Endodermal cell (in vitro differentiated cells): ENCODE measurements at places on chromosomes 1 and 21. TPM values are rescaled to one million over a fixed set of nuclear protein-coding genes. Genes with fewer than 3 reads are reported as not detected.

Gene OR6N1
- not detected in 3 replicates for total RNA-seq

Gene CD5L
- not detected in 2 replicates for total RNA-seq

Gene FUCA1
- total RNA-seq = 8.2 and 9.7 TPM in 2 replicates

Gene ALG14
- total RNA-seq = 4.3 and 7.0 TPM in 2 replicates

Gene FAM177B
- total RNA-seq = not detected in 3 replicates

Gene PLEKHM2
- total RNA-seq = 46.9 to 48.4 TPM (median 47.0 TPM) in 3 replicates

Gene MYOG
- total RNA-seq = 0.16 TPM in 1 of 2 replicates, not detected in the other

DNA sequence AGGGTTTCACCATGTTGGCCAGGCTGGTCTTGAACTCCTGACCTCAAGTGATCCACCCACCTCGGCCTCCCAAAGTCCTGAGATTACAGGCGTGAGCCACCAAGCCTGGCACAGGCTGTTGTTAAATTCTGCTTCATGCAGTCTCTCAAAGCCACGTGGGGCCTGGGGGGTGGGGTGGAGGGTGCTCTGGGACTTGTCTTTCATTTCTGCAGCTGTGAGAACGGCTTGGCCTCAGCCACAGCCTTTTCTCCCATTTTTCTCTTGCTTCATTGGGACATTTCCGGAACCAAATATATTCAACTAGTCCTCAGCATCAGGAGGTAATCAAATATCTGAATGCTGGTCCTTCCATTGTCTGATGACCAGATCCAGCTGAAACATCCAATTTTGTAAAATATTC is 27.6 kb upstream of the KCNE2 start:
- no peak overlapping the region for H3K4me3 ChIP-seq
- H3K4me1 ChIP-seq = peaks cover 5% of the 10 kb centered on the region
- no peaks in the 10 kb centered on the region for H3K27me3 ChIP-seq
- H3K27ac ChIP-seq = no peak overlapping the region
- H3K36me3 ChIP-seq = no peaks in the 10 kb centered on the region

GRCh38 chr1:2091611-2092604 is 41.7 kb downstream of the PRKCZ start:
- peak; percentile 92 for DNase-seq
- H3K27me3 ChIP-seq = no peaks in the 10 kb centered on the region
- no peaks in the 10 kb centered on the region for H3K4me1 ChIP-seq
- H3K36me3 ChIP-seq = no peaks in the 10 kb centered on the region
- no peak overlapping the region for H3K27ac ChIP-seq

GRCh38 chr21:38351961-38352521 is 95.2 kb downstream of the KCNJ15 start:
- H3K27me3 ChIP-seq = no peaks in the 10 kb centered on the region
- peaks cover 10% of the 10 kb centered on the region for H3K4me1 ChIP-seq
- H3K4me3 ChIP-seq = no peak overlapping the region

DNA sequence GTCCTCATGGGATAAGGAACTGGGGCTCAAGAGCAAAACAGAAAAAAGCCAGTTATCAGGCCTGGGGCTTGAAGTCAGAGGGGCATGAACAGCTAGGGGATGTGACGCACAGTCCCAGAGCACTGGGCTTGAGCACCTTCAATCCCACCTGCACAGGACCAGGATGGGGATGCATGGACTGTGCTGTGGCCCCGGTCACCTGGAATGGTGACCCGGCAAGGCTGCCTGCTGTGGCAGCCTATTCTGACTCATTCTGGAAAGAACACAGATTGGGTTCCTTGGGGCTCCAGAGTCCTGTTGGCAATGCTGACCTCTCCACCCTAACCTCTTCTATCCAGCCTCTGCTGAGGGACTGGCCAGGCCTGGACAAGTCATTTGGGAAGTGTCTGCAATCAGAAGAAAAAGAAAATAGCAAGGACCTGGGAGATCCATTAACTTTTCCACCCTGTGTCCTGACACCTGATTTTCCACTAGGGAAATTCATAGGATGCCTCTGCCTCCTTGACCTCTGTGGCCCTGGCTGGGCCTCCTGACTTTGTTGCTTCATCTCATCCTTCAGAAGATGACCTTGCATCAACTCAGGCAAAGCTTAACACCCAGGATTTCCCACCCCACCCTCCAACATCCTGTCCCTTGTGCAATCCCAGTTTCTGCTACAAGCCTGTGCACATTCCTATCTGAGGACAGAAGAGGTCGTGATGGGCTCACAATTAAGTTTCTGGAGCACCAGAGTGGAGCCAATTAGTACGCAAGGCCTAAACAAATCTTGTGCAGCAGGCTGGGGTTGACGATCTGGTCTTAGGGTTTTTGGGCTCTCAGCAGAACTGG is 17.9 kb upstream of the FMOD start:
- no peak for DNase-seq
- H3K36me3 ChIP-seq = no peaks in the 10 kb centered on the region
- peaks cover 40% of the 10 kb centered on the region for H3K4me1 ChIP-seq

DNA sequence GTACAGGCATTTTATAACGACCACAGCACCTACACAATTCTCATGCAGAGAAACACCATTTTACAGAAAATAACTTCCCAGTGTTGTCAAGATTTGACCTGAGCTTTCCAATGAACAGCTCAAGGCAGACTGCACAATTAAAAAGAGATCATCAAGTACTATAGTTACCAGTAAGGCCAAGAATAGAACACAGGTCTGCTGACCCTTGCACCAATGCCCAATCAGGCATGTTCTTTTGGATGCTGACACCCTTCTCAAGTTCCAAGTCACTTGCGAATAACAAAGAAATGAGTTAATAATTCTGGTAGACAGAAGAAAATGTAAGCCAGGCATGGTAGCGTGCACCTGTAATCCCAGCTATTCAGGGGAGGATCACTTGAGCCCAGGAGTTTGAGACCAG is 101.9 kb downstream of the SLC45A1 start:
- no peaks in the 10 kb centered on the region for H3K27me3 ChIP-seq
- no peak overlapping the region for H3K27ac ChIP-seq
- H3K4me1 ChIP-seq = peaks cover 10% of the 10 kb centered on the region
- H3K36me3 ChIP-seq = peaks cover 68% of the 10 kb centered on the region

DNA sequence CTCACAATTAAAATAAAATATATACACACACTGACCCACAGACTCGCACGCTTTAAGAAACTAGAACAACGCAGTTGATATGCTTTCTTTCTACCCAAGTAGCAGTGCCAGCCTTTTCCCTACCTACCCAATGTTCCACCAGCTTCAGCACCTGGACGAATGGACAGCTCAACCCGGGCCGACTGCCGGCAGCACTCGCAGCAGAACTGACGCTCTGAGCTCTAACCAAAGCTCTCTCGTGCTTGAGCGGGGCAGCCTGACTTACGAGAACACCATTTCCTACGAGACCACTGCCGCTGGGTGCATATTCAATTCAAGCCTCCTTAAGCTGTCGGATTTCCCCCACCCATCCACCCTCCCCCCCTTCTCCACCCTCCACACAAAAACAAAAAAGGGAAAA is 127.4 kb upstream of the DPYD start:
- DNase-seq = peak; percentile 96
- H3K36me3 ChIP-seq = no peaks in the 10 kb centered on the region
- no peaks in the 10 kb centered on the region for H3K4me1 ChIP-seq
- H3K27ac ChIP-seq = no peak overlapping the region

DNA sequence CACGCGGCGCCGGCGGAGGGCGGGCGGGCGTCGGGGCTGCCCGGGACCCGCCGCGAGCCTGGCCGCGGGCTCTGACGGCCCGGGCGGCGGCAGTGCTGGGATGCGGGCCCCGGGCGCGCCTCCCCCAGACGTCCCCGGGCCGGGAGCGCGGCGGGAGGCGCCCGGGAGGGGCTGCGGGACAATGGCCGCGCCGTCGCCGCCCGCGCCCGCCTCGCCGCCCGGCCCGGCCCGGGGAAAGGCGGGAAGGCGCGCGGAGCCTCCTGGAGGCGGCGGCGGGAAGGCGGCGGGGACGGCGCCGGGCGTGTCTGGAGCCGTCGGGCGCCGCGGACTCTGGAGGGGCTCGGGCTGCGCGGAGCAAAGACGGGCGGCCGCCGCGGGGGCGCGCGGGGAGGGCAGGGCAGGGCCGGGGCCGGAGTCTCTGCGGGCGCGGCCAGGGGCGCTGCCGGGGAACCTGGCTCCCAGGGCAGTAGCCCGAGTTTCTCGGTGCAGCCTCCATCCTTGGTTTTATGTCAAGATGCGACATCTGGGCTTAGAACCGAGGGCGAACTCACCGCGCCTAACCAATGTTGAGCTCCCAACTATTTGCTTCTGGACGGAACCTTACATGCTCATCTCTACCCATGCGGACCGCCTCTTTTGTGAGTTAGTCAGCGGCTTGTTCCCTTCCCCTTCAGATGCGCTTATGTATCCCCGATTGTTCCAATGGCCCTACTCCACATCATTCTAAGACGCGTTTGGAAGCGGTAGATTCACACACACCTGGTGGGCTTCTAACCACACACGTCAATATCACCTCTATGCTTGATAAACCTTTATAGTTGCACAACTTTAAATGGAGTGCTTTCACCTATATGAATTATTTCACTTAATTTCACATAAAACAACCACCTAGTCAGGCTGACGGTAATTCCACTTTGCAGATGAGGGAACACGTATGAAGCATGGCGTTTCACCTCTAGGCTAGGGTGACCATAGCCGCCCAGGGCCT is 651 bp downstream of the ZBTB8A start:
- no peaks in the 10 kb centered on the region for H3K27me3 ChIP-seq
- DNase-seq = peak; percentile 76
- H3K4me1 ChIP-seq = peaks cover 6% of the 10 kb centered on the region
- peak overlapping the region; percentile 91 for H3K4me3 ChIP-seq
- H3K27ac ChIP-seq = no peak overlapping the region

DNA sequence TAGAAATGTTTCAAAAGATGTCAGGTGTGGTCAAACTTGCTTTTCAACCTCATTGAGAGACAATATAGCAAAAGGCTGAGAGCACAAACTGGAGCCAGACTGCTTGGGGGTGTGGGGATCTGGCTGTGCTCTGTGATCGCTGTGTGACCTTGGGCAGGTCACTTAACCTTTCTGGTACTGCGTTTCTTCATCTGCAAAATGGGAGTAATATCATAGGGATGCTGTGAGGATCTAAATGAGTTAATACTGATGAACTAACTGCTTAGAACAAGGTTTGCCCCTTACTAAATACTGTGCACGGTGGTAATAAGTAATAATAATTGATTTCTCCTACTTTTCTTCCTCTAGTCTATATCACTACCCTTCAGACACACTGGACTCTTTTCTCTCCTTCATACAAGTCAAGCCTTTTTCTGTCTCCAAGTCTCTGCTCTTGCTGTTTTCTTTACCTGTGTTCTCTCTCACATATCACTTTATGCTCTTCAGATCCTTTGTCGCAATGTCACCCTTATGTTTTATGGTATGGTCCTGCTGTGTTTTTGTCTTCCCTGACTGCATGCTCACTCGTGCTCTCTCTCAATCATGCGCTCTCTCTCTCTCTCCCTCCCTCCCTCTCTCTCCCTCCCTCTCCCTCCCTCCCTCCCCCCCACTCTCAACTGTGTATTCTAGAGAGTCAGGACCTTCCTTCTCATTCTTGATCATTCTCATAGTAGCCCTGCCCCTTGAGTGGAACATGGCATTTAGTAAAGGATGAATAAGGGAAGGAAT is 3.3 kb downstream of the MGST3 start:
- no peak overlapping the region for H3K4me3 ChIP-seq
- no peaks in the 10 kb centered on the region for H3K27me3 ChIP-seq
- peaks cover 4% of the 10 kb centered on the region for H3K4me1 ChIP-seq
- no peak overlapping the region for H3K27ac ChIP-seq

DNA sequence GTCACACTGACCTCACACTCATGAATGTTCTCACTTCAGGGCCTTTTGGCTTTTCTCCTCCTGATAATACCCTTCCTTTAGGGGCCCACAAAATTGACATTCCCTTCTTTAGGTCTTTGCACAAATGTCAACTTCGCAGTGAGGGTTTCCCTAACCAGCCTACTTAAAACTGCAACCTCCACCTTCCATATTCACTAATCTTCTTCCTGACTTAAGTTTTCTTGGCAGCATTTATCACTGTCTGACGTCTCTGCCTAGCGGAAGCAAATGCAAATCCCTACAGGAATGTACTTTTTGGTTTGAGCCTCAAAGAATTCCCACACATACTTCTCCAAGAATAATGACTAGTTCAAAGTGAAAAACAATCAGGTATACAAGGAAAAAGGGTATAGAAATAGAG is 32.8 kb downstream of the INTS7 start:
- H3K36me3 ChIP-seq = peaks cover 67% of the 10 kb centered on the region
- no peak overlapping the region for H3K27ac ChIP-seq
- peak; percentile 60 for DNase-seq
- no peak overlapping the region for H3K4me3 ChIP-seq
- no peaks in the 10 kb centered on the region for H3K27me3 ChIP-seq
- H3K4me1 ChIP-seq = no peaks in the 10 kb centered on the region

DNA sequence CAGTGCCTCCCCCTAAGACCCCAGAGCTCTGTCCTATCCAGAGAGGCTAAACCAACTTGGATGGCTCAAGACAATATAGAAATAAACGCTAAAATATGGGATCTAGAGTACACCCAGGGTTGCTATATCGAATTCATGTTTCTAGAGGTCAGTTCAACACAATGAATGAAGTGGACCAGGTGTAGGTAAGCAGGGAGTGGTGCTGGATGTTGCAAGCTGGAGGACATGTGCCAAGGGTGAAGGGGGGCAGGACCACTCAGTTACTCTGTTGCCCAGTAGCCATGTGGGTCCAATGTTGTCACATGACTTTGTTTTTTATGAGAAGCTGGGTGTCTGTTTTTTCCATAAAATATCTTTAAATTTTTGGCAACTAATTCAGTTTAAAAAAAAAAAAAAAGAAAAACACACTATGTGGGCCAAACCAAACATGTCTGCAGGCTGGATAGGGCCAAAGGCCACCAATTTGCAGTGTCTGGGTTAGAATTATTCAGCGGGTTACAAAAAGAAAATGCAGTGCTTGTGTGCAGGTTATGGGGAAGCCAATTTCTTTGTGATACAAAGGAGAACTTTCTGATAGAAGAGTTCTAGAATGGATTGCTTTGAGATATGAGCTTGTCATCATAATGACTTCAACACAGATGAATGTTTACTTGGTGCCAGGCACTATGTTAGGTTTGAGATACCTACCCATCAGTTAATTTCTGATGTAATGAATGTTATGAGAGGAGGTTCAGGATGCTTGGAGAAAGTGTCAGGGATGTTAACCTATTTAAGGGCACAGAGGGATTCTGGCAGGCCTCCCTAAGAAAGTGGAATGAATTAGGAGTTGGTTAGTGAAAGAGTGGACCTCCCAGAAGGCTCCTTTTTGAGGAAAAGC is 8.9 kb downstream of the CACHD1 start:
- no peak overlapping the region for H3K27ac ChIP-seq
- H3K27me3 ChIP-seq = no peaks in the 10 kb centered on the region
- DNase-seq = no peak
- H3K36me3 ChIP-seq = no peaks in the 10 kb centered on the region
- H3K4me1 ChIP-seq = peaks cover 25% of the 10 kb centered on the region

GRCh38 chr1:186763107-186763506 is 65.6 kb upstream of the PLA2G4A start:
- peak overlapping the region; percentile 36 for H3K4me3 ChIP-seq
- no peaks in the 10 kb centered on the region for H3K36me3 ChIP-seq
- peaks cover 6% of the 10 kb centered on the region for H3K4me1 ChIP-seq
- H3K27me3 ChIP-seq = no peaks in the 10 kb centered on the region
- no peak for DNase-seq
- no peak overlapping the region for H3K27ac ChIP-seq

GRCh38 chr1:38105267-38105666 is 58.7 kb upstream of the POU3F1 start:
- no peaks in the 10 kb centered on the region for H3K27me3 ChIP-seq
- no peak overlapping the region for H3K27ac ChIP-seq
- H3K4me3 ChIP-seq = no peak overlapping the region

- DNase-seq = no peak
- H3K27ac ChIP-seq = no peak overlapping the region
- no peaks in the 10 kb centered on the region for H3K4me1 ChIP-seq
- H3K27me3 ChIP-seq = no peaks in the 10 kb centered on the region
- H3K36me3 ChIP-seq = peaks cover 50% of the 10 kb centered on the region
Measured at GRCh38 chr1:77632216-77632615, 50.2 kb downstream of the ZZZ3 start.
